Upper lobe of left lung (tissue), 6 donors: ENCODE measurements at places on chromosomes 5 and 9.

DNA sequence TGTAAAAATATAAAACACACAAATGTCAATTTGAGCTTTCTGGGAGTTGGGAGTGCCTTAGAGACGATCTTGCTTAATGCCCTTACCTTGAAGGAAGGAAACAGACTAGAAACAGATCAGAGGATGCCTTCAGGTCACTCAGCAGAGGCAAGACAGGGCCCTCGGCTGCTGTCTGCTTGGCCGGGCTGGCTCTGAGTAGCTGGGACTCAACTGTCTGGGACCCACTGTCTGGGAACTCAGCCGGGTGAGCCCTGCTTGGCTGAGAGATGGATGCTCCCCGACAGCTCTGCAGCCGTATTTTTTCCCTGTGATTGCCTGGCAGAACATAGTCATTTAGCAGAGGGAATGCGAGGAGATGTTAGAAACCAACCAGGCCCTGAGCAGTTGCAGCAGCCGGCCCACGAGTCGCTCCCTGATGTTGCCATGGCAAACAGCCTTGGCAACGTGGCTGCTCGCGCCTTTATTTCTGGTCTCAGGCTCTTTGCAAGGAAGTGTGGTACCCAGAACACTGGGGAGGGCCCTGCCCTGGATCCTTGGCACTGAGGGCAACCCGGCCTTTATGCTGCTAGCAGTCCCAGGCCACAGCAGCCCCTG, 10.9 kb downstream of the PPARGC1B start:
- H3K27me3 ChIP-seq, result no peaks in the 10 kb centered on the region
- no peak overlapping the region for H3K27ac ChIP-seq
- no peak overlapping the region for H3K4me3 ChIP-seq
- peaks cover 4% of the 10 kb centered on the region for H3K4me1 ChIP-seq
- H3K36me3 ChIP-seq, result no peaks in the 10 kb centered on the region

DNA sequence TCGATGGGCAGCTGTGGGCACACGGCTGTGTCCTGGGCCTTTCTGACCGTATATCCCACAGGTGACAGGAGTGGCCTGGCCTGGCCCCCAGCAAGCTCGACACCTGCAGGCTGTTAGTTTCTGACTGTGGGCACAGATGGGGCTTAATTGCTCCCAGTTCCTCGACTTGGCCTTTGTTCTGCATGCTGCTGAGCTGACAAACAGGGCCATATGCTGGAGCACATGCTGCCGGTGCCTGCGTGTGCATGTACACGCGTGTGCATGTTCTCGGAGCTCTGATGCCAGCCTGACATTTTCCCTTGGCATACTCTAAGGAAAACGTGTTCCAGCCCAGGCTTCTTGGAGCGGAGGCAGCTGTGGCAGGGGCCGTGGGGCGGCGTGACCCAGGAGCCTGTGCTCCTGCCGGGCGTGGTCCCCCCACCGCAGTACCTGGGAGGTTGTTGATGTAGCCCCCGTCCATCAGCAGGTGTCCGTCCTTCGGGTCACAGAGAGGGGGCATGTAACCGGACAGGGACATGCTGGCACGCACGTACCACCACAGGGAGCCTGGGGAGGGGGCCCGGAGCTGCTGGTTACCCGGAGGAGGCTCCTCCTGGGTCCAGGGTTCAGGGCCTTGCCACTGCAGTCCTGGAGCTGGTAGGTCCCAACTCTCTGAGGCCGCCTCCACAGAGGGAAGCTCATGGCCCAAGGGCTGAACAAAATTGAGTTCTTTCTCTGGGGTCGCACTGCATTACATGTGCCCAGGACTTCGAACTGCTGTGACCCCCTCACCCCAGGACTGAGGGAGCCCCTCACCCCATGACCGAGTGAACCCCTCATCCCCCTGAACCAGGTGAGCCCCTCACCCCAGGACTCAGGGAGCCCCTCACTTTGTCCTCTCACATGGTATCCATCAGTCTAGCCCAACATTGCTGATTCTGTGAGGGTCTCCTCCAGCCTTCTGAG, 4.1 kb upstream of the NSMF start:
- H3K27ac ChIP-seq, result no peak overlapping the region
- H3K4me1 ChIP-seq, result peaks cover 30% of the 10 kb centered on the region
- no peak overlapping the region for H3K4me3 ChIP-seq
- no peak for DNase-seq

DNA sequence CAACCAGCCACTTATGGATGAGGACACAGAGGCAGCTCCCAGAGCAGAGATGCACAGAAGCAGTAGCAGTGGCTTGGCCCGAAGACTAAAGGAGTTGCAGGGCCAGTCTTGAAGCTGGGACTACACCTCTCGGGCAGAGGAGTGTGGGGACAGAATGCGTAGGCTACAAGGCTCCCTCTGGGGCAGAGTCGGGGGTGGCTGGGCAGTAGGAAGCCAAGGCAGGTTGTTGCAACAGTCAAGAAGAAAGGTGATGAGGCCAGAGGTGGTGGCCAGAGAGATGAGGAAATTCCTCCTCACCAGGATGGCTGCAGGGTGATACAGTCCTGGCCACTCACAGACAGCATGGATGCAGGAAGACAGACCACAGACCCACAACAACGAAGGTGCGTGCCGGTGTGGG, 4.9 kb upstream of the N4BP3 start:
- no peaks in the 10 kb centered on the region for H3K36me3 ChIP-seq
- peaks cover 35% of the 10 kb centered on the region for H3K4me1 ChIP-seq
- DNase-seq, result no peak
- no peak overlapping the region for H3K27ac ChIP-seq

DNA sequence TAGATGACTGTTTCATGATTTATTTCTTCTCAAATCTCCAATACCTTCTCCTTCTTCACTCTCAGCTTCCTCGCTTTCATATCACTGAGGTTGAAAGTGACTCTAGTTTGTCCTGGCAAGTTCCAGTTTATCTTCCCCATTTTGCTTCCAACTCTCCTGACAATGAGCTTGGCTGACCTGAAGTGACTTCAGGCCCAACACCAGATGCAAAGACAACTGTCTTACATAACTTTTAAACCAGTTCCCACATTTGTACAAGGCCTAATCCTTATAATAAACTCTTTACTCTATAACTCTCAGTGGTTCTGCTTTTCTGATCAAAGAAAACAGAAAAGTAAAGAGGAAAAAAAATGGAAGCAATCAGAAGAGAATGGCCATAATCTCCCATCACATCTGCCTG, 22.0 kb downstream of the GNG10 start:
- H3K4me1 ChIP-seq, result no peaks in the 10 kb centered on the region
- H3K27ac ChIP-seq, result no peak overlapping the region
- no peaks in the 10 kb centered on the region for H3K27me3 ChIP-seq
- DNase-seq, result no peak
- H3K36me3 ChIP-seq, result no peaks in the 10 kb centered on the region

GRCh38 chr9:4517274-4517673, 27.0 kb downstream of the SLC1A1 start:
- no peaks in the 10 kb centered on the region for H3K36me3 ChIP-seq
- DNase-seq, result no peak
- H3K4me1 ChIP-seq, result no peaks in the 10 kb centered on the region
- H3K4me3 ChIP-seq, result no peak overlapping the region
- no peaks in the 10 kb centered on the region for H3K27me3 ChIP-seq

- H3K27ac ChIP-seq, result no peak overlapping the region
- no peaks in the 10 kb centered on the region for H3K4me1 ChIP-seq
- H3K4me3 ChIP-seq, result no peak overlapping the region
- no peaks in the 10 kb centered on the region for H3K27me3 ChIP-seq
- no peak for DNase-seq
- H3K36me3 ChIP-seq, result no peaks in the 10 kb centered on the region
Observed at GRCh38 chr5:150253416-150254208, 36.0 kb downstream of the CAMK2A start.

GRCh38 chr5:65203746-65204145, 278.0 kb downstream of the ADAMTS6 start:
- H3K4me3 ChIP-seq, result no peak overlapping the region
- H3K4me1 ChIP-seq, result no peaks in the 10 kb centered on the region
- H3K36me3 ChIP-seq, result no peaks in the 10 kb centered on the region
- no peak for DNase-seq

DNA sequence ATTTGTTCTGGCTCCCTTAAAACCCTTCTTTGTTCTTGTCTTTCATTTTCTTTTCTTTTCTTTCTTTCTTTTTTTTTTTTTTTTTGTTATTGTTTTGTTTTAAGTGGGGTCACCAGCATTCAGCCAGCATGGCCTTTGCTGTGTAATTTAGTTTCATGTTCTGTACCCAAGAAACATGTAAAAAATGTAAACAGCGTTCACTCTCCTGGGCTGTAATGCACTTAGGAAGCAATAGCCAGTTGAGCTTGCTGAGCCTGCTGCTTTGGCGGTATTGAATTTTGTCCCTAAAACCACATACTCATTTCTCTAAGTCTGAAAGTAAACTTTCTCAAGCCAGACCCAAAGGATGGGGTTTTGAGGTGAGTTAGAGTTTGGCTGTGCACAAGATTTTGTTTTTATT, 158.6 kb downstream of the PAPPA start:
- H3K27me3 ChIP-seq, result no peaks in the 10 kb centered on the region
- no peaks in the 10 kb centered on the region for H3K4me1 ChIP-seq
- no peak for DNase-seq
- H3K4me3 ChIP-seq, result no peak overlapping the region
- no peaks in the 10 kb centered on the region for H3K36me3 ChIP-seq
